ENCODE measurements at places on chromosomes 5 and 9. TPM values are rescaled to one million over a fixed set of nuclear protein-coding genes. Genes with fewer than 3 reads are reported as not detected.
A peak's percentile ranks its signal among the peaks of the same experiment; 100 is the strongest.

DNA sequence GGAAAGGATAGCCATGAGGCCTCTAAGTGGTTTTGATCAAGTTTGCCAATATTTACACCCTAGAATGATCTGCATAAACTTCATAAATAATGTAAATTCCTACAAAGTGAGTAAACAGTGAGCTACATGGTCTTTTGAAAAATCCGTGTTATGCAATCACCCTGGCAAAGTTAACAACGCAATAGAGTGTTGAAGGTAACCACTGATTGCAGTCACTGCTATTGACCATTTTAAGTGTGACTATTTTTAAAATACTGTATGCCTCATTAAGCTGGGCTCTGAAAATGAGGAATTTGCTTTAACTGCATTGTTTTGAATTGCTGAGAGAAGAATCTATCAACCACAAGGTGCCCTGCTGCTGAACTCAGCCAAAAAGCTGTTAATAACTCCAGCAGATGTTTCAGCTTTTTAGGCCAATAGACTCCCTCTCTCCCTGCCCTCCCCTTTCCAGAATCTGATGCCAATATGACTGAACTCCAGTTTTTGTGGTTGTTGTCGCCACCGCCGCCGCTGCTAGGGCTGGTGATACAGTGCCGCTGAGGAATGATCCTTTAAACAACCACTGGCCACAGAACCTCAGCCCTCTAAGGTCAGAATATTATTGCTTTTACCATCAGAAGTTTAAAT is 35.3 kb upstream of the SMARCA2 start:
- DNase-seq = peak; percentile 11

- DNase-seq = no peak
Observed at GRCh38 chr5:2269656-2270055, 386.9 kb upstream of the IRX4 start.

DNA sequence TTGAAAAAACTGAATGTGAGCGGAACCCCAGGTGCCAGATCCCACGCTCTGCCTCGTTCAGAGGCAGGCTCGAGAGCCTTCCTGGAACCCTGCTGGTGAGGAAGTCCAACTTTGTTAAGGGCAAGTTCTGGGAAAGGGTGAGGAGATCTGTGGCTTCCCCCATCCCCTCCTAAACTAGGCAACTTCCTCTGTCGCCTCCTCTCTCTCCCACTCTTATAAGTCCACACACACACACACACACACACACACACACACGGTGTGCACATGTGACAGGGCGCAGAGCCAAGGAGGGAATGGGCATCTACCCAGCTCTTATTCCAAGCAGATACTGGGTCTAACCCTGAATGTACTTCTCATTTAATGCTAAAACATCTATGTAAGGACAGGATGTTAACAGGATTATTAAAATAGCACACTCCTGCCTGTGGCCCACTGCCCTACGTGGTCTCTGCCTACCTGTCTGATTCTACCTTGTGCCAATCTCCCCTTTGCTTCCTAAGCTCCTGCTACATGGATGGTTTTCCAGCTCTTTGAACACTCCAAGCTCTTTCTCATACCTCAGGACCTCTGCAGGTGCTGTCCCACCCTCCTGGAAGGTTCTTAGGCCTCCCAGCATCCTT is 72.4 kb upstream of the FBXW11 start:
- DNase-seq = no peak

GRCh38 chr5:181205761-181206649 is 1.0 kb upstream of the TRIM7 start:
- DNase-seq = no peak

GRCh38 chr5:41095324-41096101 is 24.4 kb upstream of the MROH2B start:
- no peak for DNase-seq

GRCh38 chr5:135324160-135324559 is 74.9 kb downstream of the MACROH2A1 start:
- no peak for DNase-seq

DNA sequence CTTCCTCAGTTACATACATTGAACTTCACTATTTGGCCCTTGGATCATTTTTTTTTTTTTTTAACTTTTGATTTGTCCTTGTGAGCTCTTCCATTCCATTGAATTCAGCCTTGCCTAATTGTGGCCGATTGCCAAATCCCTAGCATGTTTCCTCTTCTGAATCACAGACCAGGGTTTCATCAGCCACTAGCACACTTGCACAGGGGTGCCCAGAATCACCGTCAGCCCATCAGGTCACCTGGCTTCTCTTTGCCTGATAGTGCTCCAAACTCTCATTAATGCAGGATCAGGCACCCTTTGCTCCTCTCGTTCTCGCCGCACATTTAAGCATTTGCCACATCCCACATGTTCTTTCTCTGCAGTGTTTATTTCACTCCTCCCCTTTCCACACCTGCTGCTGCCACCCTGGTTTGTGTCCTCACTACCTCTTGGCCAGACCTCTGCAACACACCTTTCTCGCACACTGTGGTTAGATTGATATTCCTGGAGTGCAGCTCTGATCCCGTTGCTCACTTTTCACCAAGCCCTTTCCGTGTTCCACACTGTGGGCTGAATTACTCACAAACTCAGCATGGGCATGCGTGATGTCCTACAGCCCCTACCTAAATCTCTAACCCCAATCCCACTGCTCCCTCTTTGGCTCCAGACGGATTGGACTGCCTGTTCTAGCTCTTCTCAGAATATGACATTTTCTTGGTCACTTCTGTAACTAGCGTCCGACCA is 9.8 kb downstream of the PIK3R1 start:
- DNase-seq = no peak

GRCh38 chr9:12314589-12314988 is 378.6 kb upstream of the TYRP1 start:
- no peak for DNase-seq

GRCh38 chr5:119301906-119302305 is 53.9 kb upstream of the TNFAIP8 start:
- DNase-seq = no peak

DNA sequence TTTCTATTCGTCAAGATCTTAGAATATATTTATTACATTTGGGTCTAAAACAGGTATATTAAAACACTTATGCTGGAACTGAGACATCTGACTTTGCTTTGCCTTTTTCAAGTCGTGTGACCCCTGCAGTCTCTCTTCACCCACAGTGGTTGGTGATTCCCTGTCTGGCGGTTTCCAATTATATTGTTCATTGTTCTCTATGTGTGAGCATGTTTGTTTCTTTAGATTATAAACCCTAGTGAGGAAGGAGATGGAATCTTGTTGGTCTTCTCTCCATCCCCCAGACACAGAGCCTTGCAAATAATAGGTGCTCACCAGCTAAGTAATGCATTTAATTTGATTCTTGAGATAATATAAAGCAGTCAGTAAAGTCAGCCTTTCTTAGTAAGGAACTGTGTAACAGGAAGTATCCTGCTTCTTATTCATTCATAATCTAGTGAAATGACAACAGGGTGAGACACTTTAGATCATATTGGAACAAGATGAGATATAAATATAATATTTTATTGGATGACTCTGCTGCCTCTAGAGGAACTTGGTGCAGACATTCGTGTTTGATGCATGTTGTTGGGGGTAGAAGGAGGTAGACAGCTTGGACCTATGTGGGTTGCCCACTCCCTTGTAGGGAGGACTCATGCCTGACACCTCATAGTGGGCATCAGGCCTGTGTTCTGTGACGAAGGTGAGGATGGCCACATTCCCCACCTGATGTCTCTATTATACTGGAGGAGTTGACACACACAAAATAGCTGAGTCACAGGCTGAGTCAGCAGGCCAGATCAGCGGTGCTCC is 88.1 kb downstream of the FGF1 start:
- DNase-seq = peak; percentile 79

DNA sequence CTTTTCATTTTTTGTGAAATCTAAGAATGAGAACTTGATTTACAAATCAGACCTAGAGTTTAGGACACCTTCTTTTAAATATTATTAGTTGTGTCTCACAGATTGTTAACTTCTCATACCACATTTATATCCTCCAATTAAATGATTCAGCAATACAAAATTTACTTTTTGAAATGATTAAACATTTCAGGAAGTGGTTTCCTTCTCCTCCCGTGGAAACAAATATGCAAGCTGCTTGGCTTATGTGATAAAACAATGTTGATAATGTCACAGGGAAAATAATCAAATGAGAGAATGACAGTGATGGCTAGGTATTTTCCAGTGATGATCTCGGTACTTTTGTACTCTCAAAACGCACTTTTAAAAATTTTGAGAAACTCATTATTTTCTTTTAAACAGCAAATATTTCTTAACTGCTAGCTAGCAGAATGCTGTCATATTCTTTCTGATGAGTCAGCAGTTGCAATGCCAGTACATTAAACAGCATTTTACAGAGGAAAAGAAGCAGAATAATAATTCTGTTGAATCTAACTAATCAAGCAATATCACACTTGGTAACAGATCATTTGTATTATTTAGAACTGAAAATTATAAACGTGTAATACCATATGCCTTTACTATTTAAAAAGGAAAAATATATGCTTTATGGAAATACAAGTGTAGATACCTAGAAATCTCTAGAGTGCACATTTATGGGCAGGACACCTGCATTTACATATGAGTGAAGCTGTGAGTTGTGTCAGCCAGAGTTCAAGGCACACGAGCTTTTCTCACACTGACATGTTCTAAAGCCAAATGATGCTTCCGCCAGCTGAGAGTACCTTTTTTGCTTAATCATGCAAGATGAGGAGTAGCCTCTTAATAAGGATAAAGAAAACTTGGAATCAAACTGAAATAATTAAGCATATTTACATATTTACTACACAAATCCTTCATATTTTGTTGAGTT is 53.6 kb upstream of the CDH18 start:
- DNase-seq = no peak

DNA sequence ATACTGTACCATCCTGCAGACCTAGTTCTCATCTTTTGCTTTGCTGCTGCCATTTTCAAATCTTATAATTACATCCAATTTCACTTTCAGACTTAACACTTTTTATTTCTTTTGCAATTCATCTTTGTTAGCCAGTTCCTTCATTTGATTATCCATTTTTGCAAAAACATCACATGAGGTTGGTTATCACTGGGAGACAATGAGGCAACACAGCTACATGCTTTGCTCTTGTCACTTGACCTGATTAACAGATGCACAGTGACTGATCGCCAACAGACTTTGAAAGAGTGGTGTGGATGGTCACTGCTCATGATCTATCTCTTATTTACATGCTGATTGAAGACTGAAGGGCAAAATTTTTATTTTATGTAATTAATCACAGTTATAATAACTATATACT is 17.0 kb upstream of the RNF20 start:
- DNase-seq = no peak

DNA sequence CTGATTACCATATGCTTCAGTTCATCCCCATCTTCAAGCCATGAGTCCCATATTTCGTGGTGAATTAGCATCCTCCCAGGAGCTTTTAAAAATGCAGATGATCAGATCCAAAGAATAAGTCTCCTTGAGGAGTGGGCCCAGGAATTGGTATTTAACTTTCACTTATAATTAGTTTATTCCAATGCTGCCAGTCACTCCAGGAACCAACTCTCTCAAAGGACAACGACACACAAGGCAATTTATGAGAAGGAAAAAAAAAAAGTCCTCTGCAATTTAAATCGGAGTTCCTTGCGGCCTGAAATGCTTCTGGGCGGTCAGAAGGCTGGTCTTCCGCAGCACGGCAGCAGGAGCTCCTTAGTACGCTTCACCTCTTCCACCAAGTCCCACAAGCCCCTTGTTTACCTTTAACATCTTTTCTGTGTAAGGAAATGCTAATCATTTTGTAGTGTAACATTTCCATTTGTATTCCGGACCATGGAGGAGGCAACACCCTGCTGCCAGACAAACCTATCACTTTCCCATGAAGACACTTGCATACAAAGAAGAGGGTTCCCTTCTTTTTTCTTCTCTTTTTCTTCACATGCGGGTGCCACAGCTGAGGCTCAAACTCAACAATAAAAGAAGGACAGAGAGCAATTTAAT is 16.3 kb upstream of the KCNV2 start:
- DNase-seq = no peak

DNA sequence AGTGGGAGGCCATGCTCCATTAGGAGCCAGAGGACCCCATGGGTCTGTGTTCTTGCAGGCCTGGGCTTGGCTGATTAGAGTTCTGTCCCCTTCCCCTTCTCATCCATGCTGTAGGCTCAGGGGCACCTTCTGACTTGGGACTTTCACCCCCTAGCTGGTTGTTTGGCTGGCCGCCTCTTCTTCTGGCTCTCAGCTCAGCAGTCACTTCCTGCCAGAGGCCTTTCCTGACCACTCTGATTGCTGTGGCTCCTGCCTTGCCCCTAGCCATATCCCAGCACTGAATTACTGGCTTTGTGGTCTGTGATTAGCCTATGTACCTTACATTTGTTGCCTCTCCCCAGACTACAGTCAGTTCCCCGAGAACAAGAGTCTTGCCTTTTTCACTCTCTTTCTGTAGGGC is 14.6 kb downstream of the ENTREP1 start:
- no peak for DNase-seq

DNA sequence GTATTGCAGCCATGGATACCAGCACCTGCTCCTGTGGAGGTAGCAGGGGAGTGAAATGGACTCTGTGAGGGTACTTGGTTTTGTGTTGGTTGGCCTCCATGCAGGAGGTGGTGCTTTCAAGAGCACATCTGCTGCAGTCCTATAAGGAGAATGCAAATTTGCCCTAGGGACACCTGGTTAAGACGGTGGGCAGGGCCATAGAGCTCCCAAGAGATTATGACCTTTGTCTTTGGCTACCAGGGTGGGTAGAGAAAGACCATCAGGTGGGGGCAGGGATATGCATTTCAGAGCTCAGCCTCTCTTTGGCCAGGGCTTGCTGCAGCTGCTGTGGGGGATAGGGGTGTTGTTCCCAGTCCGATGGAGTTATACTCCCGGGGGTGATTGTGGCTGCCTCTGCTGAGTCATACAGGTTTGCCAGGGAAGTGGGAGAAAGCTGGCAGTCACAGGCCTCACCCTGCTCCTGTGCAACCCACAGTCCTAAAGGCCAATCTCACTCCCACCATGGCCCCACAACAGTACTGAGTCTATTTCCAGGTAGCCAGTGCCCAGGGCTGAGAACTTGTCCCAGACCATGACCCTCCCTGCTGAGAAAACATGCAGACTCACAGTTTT is 14.0 kb upstream of the PDLIM4 start:
- peak; percentile 39 for DNase-seq

GRCh38 chr9:137382444-137383080 is 40.4 kb downstream of the EXD3 start:
- DNase-seq = no peak

DNA sequence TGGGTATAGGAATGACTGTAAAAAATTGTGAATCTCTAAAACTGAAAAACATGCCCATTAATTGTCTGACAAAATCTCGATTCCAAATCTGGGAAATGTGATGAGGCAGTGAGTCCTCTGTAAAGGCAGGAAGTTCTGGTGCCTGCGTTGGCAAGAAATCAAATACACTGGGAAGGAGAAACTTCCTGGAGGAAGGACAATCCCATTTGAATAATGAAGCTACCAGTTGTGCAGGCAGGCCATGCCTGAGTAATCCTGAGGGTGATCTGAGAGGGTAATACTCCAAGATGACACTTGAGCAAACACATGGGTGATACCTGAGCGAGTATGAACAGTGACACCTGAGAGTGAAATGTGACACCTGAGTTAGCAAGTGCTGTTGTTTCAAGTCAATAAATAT is 49.7 kb downstream of the KIF24 start:
- DNase-seq = no peak

The CERT1 gene
- 16.7 TPM for total RNA-seq

The NAIP gene
- total RNA-seq = 4.2 TPM

The TRIM7 gene
- total RNA-seq = 28.0 TPM

The KLF4 gene
- 1.00 TPM for total RNA-seq

The SHISAL2B gene
- not detected for total RNA-seq

The NXNL2 gene
- total RNA-seq = 1.1 TPM

The CER1 gene
- total RNA-seq = not detected

The PLAA gene
- 22.7 TPM for total RNA-seq

The PPIC gene
- total RNA-seq = 133 TPM

The GOLPH3 gene
- 44.3 TPM for total RNA-seq

The RUSC2 gene
- total RNA-seq = 24.0 TPM

The AGXT2 gene
- total RNA-seq = not detected

Data from SJSA1 (cell line).